ENCODE measurements at places on chromosomes 5 and 9.

GRCh38 chr5:176692326-176692725 is 45.0 kb downstream of the TSPAN17 start:
- DNase-seq, result no peak

DNA sequence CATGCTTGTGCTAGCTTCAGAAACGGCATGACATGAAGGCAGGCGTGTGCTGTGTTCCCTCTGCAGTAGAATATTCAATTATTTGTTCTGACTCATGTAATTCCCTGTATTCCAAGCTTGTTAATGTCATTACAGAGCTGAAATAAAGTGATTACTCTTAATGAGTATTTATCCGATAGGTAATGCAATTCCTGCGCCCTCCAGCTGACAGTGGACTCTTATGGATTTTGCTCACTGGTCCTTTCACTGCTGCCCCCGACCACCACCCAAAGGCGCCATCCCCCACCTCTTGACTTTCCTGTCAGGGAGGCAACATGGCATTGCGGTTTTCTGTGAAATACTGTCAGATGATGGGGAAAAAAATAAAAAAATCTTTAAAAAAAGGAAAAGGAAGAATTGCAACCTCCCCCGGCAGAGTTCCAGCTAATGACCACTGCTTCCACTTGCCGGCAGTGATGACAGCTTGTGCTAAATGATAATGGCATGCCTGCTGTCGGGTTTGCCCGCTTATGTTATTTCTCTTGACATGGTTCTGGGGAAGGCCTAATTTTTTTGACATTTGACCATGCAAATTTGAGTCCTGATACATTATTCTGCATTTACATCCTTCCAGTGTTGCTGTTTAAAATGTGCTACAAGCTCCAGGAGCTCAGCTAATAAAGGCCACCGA is 335.3 kb upstream of the ADAMTS16 start:
- no peak for DNase-seq

- no peak for DNase-seq
Measured at GRCh38 chr5:98999631-99000030, 70.8 kb upstream of the CHD1 start.

DNA sequence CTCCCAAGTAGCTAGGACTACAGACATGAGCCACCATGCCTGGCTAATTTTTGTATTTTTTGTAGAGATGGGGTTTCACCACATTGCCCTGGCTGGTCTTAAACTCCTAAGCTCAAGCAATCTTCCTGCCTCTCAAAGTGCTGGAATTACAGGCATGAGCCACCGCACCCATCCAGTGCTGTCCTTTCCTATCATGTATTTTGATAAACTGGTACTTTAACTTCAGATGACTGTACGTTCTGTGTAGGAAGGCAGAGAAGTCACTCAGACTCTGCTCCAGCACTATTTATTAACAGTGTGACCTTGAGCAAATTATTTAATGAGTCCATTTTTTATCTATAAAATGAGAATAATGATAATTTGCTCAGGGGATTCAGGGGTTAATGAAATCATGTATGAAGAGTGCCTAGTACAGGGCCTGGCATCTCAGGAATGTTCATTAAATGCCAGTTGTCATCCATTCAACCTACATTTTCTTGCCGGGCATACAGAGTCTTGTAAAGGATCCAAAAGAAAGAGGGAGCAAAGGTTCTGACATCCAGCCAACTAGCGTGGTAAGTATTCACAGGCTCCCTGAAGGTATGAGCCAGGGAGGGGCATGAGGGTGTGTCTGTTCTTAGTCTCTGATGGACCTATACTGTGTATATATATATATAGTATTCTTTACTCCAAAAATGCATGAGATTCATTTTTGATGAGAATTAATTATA is 201.9 kb downstream of the PBX3 start:
- DNase-seq, result no peak

GRCh38 chr9:134724202-134724911 is 82.8 kb downstream of the COL5A1 start:
- DNase-seq, result no peak

- DNase-seq, result no peak
Measured at GRCh38 chr5:78419396-78419795, 59.0 kb downstream of the SCAMP1 start.

- no peak for DNase-seq
Measured at GRCh38 chr9:127208416-127208815, 56.2 kb upstream of the GARNL3 start.
